ENCODE measurements at places on chromosomes 11 and 22.

GRCh38 chr11:99695106-99695505 lies 674.4 kb downstream of the CNTN5 start:
- DNase-seq, result no peak

DNA sequence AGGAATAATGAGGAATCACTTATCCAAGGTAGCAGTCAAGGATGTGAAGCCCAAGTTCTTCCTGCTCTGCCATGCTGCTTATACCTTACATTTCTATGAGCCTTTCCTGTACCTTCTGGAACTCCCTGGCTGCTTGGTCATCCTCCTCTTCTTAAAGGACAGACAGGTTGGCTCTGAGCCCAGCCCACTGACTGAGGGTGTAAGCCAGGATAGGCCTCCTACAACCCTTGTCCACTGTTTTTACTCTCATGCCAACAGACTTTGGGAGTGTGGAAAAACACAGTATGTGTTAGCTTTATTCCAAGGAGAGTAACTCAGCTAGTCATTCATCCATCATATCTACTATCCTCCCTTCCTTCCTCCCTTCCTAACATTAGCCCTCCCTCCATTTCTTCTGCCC lies 47.5 kb downstream of the IRAG1 start:
- DNase-seq, result no peak

GRCh38 chr11:130278745-130279144 lies 36.0 kb downstream of the ZBTB44 start:
- no peak for DNase-seq

GRCh38 chr11:116207019-116207418 lies 565.8 kb downstream of the BUD13 start:
- DNase-seq, result no peak

DNA sequence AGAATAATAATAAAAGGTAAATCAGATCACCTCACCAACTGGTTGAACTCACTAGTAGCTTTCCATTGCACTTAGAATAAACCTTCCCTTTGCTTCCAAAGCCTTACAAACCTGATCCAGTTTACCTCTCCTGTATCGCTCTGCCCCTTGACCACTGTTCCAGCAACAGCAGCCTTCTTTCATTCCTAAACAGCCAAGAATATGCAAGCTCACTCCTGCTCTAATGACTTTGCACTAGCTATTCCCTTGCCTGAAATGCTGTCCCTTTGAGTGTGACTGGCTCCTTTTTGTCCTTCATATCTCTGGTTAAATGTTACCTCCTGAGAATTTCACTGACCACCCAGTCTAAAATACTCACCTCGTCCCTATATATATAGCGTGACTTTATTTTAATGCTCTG lies 9.6 kb upstream of the PIK3C2A start:
- no peak for DNase-seq

GRCh38 chr11:3094223-3094824 lies 37.1 kb upstream of the CARS1 start:
- no peak for DNase-seq

- no peak for DNase-seq
These were observed 1.9 kb upstream of the THAP7 start for GRCh38 chr22:21003782-21004181.

GRCh38 chr11:132840660-132841059 lies 691.6 kb downstream of the OPCML start:
- no peak for DNase-seq

GRCh38 chr22:48950151-48950915 lies 877.3 kb downstream of the BRD1 start:
- no peak for DNase-seq

DNA sequence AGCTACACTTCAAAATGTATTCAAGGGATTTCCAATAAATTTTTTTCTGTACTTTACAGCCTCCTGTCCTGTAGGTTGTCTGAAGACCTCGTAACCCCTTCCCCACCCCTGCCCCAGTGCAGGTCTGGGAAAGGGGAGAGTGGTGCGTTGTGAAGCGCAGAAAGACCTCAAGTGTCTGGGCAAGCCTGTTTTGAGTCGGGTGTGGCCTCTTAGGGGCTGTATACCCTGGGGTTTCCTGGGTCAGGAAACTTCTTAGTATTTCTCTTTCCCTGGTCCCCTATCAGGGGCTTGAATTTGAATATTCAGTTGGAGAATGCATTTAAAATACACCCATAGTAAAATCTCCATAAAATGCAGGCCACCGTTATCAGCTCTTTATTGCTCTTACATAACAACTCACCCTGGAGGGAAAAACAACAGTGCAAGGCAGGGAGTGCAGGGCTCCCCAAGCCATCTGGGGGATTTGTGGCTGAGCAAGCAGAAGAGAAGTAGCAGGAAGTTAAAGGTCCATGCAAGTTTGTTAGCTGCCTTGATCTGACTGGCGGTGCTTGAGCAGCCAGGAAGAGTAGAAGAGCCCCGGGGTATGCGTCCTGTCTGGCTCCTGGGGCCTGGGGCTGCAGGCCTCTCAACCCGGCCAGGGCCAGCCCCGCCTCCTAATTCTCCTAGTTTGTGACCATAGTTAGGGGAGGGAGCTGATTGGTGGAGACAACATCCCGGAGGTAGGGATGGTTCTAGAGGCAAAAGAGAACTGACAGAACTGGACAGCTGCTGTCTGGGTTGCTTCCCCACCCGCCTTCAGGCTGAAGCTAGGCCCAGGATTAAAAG lies 25.7 kb downstream of the ARHGAP1 start:
- DNase-seq, result no peak
